Smooth muscle cell of the pulmonary artery (primary cell): ENCODE measurements at places on chromosomes 16 and 17. TPM values are rescaled to one million over a fixed set of nuclear protein-coding genes. Genes with fewer than 3 reads are reported as not detected.

Gene CA7
- total RNA-seq, result not detected in 2 replicates

Gene TP53I13
- 60.3 and 60.4 TPM in 2 replicates for total RNA-seq

Gene KRT39
- total RNA-seq, result not detected in 2 replicates

Gene SHBG
- 0.53 and 0.72 TPM in 2 replicates for total RNA-seq
